Omental fat pad (tissue), 4 donors: ENCODE measurements at places on chromosomes 7 and 10. TPM values are rescaled to one million over a fixed set of nuclear protein-coding genes. Genes with fewer than 3 reads are reported as not detected.

GRCh38 chr10:95628786-95629185 lies 27.7 kb downstream of the ALDH18A1 start:
- DNase-seq, result no peak

- DNase-seq, result no peak
These were observed 52.9 kb downstream of the CALD1 start for GRCh38 chr7:134832367-134832766.

DNA sequence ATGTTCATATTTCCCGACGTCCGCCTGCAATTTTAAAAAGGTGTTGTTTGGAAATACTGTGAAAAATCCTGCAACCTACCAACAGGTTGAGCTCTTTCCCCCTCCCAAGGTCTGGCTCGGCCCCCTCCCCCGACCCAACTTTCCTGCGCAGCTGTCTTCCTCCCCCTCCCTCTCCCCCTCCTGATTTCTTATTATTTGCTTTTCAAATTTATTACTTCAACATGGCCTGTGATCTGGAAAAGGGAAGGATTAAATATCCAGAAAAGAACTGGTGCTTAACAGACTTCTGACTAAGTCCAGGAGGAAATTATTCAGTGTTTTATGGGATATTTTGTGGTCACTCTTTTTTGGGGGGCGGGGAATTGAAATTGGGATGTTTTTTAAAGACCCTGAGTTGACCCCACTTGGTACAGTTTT lies 2.4 kb downstream of the ARID5B start:
- DNase-seq, result no peak

DNA sequence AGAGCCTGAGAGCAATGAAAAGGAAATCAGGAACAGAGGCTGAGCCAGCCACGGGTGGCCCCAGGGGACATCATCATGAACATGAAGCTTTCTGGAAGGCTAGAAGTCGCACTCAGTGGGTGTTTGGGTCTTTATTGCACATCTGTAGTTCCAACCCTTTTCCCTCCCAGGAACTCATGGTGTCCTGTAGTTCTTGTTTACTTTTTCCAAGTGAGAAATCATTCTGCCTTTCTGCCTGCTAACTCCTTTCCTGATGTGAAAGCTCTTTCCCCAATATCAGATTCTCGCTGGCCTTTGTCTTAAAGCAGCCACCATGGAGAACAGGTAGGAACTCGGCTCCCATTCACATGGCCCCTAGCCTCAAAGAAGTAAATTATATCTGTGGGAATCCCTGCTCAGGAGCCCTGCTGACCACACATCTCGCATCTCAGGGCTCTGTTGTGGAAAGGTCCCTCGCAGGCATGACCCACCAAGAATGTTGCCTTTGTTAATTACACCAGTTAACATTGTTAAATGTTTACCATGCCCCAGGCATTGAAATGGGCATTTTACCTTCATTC lies 542.7 kb downstream of the TNS3 start:
- DNase-seq, result no peak

DNA sequence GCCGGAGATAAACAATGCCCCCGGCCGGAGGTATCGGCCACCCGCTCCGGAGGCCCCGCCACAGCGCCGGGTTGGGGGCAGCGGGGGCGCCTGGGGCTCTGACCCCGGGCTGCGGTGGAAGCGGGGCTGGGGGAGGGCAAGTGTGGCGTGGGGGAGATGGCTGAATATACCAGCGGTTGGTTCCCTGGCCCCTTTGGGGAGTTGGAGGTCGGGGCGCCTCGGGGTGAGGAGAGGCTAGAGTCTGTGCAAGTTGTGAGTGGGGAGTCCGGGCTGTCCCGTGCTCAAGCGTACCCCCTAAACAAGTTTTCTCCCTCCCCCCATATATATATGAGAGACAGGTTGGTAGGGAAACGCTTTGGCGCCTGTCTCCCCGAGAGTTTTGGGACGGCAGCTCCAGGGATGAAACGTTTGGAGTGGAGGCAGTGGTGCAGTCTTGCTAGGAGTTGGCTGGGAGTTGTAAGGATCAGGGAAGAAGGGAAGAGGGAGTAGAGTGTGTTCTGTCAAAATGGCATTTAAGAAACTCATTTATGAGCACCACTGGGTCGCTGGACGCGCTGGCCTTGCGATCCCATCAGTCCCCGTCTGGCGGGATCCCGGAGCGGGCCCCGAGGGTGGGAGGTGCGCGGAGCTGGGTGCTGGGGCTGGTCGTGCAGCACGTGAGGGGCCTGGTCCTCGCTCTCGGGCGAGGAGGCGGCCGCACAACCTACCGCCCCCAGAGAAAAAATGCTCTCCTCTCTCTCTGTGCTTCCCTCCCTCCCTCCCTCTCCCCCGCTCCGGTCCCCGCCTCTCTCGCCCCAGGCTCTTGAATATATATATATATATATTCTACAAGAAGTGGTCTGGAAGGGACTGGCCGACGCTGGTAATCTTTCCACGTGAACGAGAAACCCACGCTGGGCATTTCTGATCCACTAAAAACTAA lies 1.1 kb downstream of the TET1 start:
- no peak for DNase-seq

DNA sequence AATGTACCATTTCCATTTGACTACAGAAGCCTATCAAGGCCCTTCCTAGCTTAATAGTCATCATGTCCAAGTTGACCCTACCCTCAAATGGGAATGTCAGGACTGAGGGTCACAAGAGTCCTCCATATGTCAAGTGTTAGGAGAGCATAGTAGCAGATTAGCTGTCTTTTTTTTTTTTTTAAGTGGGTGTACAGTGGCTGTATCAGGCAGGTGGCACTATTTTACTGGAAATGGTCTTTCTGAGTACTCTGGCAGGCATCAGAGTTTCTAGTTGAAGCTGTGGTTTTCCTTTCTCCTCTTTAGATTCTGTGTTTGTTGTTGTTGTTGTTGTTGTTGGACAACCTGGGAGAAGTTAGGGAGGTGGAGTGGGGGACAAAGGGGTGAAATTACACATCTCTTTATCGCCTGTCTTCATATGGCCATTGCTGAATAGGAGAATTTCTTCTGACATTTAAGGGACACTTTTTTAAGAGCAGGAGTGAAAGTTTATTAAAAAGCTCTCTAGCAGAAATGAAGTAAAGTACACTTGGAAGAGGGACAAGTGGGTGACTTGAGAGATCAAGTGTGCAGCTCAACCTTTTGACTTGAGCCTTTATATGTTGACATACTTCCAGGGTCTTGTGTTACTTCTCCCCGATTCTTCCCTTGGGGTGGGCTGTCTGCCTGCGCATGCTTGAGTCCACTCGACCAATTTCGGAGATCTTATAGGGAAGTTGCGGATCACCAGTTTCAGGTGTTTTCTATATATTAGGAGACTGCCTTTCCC lies 104.1 kb upstream of the FOXP2 start:
- DNase-seq, result no peak

DNA sequence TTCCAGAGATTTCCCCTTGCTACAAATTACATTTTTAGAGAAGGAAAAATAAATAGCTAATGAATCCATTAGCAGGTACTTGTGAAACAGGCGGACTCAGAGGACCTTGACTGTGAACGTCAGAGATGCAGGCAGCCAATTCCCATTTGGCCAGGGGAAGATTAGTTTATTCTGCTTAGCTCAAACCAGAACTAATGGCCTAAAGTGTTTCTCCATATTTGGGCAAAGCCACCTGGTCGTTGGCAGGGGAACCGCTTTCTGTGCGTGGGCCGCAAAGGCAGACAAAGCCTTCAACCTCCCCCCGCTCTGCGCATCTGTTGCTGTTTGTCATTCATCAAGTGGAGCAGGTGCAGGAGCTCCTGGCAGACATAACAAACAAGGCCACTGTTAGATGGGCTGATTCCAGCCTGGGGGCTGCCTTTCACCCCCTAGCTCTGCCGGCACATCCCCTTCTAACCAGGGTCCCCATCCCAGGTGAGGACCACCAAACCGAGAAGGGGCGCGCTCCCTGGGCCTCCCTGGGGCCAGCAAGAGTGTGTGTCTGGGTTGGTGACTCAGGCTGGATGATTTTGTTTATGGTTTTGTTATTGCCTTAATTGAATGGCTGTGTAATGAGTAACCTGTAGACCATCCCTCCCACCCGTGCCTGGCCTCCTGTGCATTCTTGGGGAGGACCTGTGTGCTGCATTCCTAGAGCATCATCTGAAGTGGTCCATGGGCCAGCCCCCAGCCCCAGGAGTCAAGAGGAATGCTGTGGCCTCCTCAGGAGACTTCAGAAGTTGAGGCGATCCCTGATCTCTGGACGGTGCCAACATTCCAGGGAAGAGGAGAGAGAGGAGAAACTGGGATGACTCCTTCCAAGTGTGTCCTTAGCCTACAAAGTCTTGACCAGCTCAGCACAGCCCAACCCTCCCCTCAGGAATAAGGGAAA lies 14.5 kb upstream of the CPA1 start:
- DNase-seq, result no peak

GRCh38 chr7:112160771-112161150 lies 45.4 kb downstream of the DOCK4 start:
- no peak for DNase-seq

GRCh38 chr7:75885036-75885435 lies 6.2 kb downstream of the RHBDD2 start:
- no peak for DNase-seq

DNA sequence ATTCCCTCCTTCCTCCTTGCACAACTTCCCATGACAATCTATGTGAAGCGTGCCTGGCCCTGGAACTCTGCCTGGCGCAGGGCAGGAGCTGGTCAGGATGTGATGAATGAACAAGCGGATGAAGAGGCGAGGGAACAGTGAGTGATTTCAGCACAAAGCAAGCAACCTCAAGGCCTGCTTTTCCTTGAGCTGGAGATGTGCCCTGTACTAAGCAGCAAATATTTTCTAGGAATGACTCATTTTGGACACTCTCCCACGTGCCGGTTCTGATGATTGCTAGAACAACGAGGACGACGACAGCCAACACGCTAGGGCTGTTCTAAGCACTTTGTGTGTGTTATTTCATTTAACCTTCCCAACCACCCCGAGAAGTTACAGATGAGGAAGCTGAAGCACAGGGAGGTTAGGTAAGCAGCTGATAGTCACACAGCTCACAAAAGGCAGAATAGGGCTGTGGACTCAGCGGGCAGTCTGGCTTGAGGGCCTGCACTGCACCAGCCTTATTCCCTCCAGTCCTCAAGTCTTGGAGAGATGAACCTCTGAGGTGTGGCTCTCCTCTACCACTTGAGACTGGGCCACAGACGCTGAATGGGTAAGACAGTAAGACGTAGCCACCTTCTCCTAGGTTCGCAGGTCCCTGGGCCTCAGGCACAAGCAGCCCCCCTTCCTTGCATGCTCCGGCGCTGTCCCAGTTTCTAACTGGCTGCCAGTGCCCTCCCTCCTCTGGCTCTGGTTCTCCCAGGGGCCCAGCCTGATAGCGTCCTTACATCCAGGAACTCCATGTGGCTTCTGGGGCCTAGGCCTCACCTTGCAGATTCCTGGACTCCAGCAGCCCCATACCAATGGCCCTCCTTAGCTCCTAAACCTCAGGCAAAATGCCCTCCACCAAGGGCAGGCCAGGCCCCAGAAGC lies 59.0 kb downstream of the YKT6 start:
- no peak for DNase-seq

GRCh38 chr7:135978624-135979023 lies 1.5 kb upstream of the MTPN start:
- DNase-seq, result no peak

DNA sequence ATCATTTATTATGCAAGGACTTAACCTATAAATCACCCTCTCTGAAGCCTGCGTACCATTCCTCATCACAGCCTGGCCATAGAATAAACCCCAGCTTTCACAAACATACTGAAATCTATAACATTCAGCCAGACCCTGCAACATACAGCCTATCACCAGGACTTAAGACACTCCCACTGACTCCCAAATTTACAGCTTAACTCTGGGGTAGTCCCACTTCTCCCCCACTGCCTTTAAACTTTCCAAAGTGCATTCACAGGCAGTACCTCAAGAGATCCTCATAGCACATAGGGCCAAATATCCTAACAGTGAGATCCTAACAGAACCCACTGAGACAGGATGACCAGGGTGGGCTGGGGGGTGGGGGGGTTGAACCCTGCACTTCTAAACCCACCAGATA lies 3.5 kb downstream of the LDB1 start:
- DNase-seq, result no peak

DNA sequence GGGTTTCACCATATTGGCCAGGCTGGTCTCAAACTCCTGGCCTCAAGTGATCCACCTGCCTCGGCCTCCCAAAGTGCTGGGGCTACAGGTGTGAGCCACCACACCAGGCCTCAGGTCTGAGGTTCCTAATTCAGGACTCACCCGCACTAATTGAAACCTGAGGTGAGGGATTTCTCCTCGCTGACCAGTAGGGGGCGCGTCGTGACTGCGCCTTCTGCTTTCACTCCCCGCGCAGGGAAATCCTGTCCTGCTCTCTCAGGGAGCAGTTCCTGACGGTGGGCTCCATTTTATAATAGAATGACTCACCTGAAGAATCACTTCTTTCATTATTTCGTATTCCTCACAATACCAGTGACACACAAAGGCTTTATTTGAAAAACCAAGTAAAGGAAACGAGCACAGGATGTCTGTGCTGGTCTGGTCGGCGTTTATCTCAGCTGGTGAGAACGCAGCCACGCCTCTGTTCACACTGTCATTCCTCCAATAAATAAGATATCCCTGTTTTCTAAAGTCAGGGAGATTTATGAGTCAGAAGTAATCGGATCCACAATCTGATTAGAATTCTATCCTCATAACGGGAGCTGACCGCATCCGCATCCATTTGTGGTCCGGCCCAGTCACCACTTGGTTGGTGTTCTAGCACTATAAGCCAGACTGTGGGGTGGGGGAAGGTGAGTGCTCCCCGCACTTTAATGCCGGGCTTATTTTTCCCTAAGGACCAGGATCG lies 35.4 kb downstream of the BAG3 start:
- DNase-seq, result no peak

DNA sequence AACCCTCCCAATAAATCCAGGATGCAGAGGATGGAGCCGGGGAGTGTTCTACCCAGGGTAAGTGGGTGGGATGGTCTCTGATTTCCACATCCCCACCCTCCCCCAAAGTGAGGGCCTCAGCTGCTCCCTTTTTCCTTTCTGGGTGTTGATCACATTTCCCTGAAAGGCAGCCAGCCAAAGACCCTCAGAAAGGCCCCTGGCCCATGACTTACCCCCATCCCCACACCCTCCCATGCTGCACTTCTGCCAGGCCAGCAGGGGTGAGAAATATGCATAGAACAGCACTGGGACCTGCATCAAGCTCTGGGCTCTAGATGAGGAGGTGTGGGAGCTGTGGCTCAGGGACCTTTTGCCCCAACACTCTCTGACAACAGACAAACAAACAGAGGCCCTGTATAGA lies 927.3 kb upstream of the ZNF722 start:
- no peak for DNase-seq

Gene MKI67
- total RNA-seq, result 9.6 TPM

Gene EPO
- total RNA-seq, result not detected

Gene GIMAP8
- 15.2 TPM for total RNA-seq

Gene SPDYE6
- not detected for total RNA-seq

Gene ATXN7L1
- 19.5 TPM for total RNA-seq

Gene CFAP43
- 0.60 TPM for total RNA-seq

Gene NOD1
- total RNA-seq, result 27.2 TPM
